ENCODE measurements at places on chromosomes 7 and 10. TPM values are rescaled to one million over a fixed set of nuclear protein-coding genes. Genes with fewer than 3 reads are reported as not detected.

DNA sequence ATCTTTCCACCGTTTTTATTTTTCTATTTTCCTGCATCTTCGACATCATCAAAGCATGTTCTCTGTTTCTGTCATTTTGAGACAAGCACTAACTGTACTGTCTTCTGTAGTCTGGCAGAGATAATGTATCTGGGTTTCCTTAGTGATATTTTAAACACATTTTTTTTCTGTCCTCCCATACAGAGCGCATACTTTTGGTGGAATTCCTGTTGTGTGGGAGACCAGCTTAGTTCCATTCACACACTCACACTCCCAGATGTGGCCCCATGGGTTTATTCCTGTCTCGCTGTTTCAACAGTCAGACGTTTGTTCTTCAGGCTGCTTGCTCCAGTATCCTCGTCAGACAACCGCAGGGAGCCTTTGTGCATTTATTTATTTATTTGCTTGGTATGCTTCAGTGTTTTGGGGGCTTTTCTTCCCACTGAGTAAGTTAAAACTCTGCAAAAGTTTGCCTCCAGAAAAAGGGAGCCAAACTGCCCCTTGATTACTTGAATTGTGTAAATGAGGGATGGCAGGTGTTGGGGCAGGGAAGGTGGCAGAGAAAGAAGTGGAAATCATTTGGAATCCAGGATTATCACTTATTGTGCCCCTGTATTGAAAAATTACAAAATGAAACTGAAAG, 456.8 kb upstream of the KLF6 start:
- no peak for DNase-seq

GRCh38 chr10:60524541-60524940, 134.9 kb upstream of the ANK3 start:
- no peak for DNase-seq

- DNase-seq, result no peak
Measured at GRCh38 chr10:24617771-24618396, 105.8 kb downstream of the ARHGAP21 start.

PRSS37 gene
- total RNA-seq, result not detected

GRM8 gene
- not detected for total RNA-seq

FFAR4 gene
- total RNA-seq, result not detected

Data from activated T-helper 1 cell treated with anti-CD3 and anti-CD28 coated beads, Interleukin-12 subunit alpha, Interleukin-12 subunit beta, Interleukin-2, Interleukin-4 antibody, amounts not matched to agents 30 ng/mL and 10 ng/mL and 1 ng/mL, durations not matched to agents 14 hours and 24 hours and 36 hours (primary cell).